ENCODE measurements at places on chromosomes 11 and 22.

DNA sequence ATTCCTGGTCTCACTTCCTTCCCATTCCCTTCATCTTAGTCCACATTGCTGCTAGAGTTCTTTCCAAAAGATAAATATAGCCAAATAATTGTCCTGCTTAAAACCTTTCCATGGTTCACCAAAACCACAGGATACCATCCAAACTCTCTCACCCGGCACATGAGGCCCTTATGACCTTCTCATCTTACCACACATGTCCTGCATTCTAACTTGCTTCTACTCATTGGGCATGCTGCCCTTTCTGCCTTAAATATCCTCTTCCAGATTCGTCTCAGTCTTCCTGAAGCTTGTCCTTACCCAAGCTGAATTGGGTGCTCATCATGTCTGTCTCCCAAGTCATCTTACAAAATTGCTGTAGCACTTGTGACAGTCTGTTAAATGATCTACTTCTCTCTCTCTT is 114.9 kb downstream of the MPPED2 start:
- DNase-seq: no peak

GRCh38 chr22:20859615-20860014 is 808 bp downstream of the SNAP29 start:
- DNase-seq: no peak

DNA sequence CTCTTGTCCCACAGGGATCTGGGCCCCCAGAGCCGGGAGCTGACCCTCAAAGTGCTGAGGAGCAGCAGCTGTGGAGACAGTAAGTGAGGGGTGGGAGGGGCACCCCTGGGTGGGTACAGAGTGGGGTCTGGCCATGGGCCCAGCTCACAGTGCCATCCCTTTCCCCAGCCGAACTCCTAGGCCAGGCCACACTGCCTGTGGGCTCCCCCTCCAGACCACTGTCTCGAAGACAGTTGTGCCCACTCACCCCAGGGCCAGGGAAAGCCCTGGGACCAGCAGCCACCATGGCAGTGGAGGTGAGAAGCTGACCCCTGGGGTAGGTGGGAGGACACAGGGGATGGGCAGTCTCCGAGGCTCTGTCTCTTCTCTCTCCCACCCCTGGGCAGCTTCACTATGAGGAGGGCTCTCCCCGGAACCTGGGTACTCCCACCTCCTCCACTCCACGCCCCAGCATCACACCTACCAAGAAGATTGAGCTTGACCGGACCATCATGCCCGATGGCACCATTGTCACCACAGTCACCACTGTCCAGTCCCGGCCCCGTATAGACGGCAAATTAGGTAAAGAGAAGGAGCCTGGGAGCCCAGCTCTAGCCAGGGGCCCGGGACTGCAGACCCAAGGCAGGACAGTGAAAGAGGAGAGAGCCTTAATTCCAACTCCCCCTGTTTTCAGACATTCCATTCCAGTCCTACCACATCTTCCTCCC is 5.3 kb downstream of the C2CD2L start:
- DNase-seq: no peak

- DNase-seq: no peak
These were observed 82.0 kb downstream of the SLC1A2 start for GRCh38 chr11:35337136-35337913.

DNA sequence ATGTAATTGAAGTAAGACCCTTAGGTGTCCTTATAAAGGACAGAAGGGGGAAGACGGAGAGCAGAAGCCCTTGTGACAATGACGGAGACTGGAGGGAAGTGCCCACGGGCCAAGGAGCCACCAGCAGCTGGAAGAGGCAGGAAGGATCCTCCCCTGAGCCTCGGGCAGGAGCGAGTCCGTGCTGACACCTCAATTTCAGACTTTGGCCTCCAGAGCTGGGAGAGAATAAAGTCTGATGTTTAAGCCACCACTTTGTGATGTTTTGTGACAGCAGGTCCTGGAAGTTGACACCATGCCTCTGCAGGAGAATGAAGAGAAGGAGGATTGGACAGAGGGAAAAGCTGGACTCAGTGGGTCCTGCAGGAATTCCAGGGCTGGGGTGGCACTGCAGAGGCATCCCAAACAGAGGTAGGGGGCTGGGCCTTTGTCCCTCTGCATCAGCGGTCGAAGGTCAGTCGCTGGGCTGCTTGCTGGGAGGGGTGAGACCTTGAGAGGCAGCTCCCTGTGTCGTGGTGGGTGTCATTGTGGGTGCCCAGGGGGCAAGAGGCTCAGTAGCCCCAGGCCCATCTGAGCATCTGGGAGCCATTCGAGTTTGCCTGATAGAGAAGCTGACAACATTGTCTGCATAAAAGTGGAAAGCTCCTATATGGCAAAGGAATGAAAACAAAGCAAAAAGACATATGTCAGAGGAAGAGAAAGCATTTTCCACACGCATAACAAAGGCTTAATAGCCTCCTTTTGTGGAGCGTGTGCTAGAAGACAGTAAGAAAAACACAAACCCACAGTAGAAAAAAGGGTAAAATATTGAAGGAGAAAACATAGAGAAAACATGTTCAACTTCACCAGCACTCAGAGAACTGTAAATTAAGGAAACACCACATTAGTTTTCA is 68.8 kb downstream of the RTL6 start:
- no peak for DNase-seq

DNA sequence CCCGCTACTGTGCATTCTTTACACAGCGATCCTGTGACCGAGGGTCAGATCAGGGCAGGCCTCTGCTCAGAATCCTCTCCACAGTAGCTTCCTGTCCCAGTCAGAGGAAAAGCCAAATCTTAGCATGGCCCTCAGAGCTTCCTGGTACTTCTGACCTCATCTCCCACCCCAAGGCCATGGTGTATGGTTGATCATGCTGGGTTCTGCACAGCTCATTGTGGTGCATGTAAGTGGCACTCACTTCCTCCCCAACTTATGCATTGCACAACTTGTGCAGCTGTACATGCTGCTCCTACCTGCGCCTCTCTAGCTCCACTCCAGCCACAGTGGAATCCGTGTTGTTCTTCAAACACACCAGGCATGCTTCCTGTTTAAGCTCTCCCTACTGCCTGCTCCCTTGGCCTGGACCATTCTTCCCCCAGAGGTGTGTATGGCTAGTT is 20.3 kb downstream of the BMAL1 start:
- DNase-seq: no peak

DNA sequence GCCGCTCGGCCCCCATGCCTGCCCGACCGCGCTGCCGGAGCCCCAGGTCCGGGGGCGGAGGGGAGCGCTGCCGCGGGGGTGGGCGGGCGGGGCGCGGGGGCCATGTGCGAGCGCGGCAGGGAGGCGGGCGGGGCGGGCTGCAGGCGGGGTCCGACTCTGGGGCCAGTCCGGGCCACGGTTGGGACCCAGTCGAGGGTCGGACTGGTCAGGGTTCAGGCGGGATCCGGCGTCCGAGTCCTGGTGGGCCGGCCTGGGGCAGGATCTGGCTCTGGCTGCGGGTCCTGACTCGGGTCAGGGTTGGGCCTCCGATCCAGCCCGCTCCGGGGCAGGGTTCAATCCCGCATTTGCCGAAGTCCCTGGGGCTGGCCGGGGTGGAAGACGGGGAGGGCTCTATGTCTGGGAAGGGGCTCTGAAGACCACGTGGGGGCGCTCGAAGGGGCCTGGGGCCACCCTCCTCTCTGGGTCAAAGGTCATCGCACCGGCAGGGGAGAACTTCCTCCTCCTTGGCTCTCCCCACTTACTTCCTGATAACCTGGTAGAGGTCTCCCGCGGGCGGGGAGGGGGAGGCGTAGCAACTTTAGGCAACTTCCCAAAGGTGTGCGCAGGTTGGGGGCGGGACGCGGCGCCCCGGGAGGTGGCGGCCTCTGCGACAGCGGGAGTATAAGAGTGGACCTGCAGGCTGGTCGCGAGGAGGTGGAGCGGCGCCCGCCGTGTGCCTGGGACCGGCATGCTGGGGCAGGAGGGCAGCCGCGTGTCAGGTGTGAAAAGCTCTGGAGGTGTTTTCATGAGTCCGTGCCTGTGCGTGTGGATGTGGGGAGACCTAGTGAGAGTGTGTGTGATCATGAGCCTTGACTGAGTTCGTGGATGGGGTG is 603 bp downstream of the ESRRA start:
- DNase-seq: peak; percentile 67

- no peak for DNase-seq
These were observed 589.8 kb downstream of the ETS1 start for GRCh38 chr11:127997594-127997993.

DNA sequence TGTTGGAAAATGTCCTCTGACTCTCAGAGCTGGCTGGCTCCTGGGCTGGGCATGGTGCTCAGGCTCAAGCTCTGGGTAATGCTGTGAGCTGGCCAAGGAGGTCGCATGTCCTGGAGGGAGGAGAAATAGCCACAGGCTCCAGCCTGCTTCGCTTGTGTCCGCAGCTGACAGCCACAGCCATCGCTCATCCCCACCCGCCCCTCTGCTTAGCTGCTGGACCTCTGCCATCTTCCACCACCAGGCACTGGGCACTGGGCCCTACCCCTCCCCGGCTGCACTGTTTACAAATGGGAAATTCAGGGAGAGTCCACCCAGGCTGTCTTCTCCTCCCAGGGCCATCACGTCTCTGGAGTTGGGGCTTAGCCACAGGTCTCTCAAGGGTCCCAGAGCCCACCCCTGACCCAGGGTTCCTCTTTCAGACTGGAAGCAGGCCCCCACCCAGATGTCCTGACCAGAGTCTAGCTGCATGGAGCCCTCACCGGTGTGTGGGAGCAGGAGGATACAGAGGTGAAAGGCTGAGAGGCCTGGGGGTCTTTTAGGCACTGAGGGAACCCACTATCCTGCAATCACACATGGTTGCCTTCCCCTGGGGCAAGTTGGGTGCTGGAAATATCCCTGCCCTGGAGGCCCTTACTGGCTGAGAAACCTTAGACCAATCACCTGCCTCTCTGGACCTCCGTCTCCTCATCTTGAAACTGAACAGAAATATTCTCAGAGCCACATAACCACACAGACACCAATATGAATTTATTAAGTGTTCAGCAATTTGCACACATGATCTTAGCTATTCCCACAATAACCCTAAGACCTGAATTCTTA is 62.7 kb downstream of the CD82 start:
- no peak for DNase-seq
